ENCODE measurements at places on chromosomes 7 and 10.

GRCh38 chr10:103849880-103850571 is 5.3 kb downstream of the SH3PXD2A start:
- no peak for DNase-seq

DNA sequence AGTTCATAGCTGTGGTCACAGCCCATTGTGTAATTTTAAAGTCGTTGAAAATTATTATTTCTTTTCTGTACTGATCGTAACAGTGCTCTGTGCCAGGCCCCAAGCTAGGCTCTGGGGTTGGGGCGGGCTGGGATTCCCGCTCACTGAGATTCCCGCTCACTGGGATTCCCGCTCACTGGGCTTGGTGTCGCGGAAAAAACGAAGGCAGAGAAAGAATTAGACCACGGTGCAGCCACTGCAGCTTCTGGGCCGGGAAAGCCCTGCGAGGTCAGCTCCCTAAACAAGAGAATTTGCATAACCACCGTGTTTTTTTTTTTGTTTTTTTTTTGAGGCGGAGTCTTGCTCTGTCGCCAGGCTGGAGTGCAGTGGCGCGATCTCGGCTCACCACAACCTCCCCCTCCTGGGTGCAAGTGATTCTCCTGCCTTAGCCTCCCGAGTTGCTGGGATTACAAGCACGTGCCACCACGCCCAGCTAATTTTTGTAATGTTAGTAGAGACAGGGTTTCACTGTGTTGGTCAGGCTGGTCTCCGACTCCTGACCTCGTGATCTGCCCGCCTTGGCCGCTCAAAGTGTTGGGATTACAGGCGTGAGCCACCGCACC is 31.2 kb downstream of the FOXK1 start:
- DNase-seq, result no peak

DNA sequence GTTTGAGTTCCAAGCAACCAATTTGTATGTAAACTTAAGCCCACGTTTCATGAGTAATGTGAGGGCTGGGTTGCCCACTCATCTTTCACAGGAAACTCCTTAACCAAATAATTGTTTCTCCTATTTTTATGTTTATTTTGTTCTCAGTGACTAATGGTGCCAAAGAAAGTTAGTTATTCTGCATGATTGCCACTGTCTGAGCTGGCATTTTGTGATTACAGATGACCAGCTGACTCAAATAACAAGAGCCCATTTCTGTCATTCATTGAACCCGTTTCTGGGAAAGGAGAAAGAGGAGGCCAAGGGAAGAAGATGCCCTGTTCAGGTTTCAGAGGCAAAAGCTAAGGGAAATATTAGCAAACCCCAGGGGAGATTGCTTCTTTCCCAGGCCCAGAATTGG is 186.9 kb upstream of the MYO3A start:
- DNase-seq, result no peak

- DNase-seq, result no peak
Observed at GRCh38 chr10:65130162-65130758, 1609.1 kb downstream of the REEP3 start.

GRCh38 chr7:149720372-149721083 is 52.9 kb downstream of the ZNF467 start:
- DNase-seq, result no peak

- no peak for DNase-seq
Observed at GRCh38 chr10:46550795-46551700, 5.4 kb downstream of the GPRIN2 start.

DNA sequence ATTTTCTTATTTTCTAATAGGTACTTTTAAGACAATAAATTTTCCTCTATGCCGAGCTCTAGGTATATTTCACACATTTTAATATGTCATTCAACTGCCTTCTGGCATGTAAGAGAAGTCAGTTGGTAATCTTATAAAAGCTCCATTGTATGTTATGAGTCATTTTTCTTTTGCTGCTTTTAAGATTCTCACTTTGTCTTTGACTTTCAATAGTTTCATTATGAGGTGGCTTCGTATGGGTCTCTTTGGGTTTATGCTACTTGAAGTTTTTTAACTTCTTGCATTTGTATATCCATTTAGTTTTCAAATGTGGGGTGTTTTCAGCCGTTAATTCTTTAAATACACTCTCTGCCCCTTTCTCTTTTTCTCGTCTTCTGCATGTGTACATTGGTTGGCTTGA is 80.5 kb downstream of the ABCA13 start:
- no peak for DNase-seq

GRCh38 chr7:34143402-34143801 is 238.1 kb downstream of the BMPER start:
- no peak for DNase-seq

GRCh38 chr7:111987115-111987826 is 218.9 kb downstream of the DOCK4 start:
- no peak for DNase-seq

DNA sequence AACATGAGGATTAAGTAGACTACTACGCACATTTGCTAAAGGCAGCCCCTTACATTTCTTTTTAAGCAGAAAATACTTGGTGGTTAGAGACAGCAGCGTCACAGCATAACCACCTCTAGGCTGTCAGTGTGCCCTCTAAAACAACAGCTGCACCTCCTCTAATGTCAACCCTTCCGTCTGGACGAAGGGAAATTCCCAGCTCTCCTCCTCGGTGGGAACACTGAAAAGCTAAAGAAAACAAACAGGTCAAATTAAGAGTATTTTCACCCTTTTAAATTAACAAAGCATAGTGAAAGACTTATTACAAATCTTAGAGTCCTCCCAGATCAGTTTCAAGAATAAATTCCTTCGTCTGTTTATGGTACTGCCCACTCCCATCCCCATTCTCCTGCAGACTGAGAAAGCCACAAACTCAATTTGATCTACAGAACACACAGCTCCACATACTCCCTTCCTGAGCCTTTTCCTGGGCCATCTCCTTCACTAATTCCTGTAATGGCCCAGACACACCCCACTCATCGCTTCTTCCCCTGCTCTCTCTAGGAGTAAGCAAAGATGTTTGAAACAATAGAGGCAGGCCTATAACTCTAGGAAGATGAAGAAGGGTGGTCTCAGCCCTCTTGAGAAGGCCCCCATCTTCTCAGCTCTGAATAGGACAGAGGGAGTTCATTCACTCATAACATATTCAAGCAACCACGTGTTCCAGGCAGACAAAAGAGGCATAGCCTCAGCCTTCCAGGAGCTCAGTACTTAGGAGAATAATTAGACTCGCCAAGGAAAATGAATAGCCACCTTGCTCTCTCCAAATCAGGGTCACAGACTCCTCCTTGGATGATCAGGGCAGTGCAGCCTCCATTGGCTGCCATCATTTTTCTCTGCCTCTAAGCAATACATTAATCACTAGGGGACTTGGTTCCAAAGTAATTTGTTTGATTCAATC is 47.5 kb upstream of the HNRNPH3 start:
- DNase-seq, result no peak

DNA sequence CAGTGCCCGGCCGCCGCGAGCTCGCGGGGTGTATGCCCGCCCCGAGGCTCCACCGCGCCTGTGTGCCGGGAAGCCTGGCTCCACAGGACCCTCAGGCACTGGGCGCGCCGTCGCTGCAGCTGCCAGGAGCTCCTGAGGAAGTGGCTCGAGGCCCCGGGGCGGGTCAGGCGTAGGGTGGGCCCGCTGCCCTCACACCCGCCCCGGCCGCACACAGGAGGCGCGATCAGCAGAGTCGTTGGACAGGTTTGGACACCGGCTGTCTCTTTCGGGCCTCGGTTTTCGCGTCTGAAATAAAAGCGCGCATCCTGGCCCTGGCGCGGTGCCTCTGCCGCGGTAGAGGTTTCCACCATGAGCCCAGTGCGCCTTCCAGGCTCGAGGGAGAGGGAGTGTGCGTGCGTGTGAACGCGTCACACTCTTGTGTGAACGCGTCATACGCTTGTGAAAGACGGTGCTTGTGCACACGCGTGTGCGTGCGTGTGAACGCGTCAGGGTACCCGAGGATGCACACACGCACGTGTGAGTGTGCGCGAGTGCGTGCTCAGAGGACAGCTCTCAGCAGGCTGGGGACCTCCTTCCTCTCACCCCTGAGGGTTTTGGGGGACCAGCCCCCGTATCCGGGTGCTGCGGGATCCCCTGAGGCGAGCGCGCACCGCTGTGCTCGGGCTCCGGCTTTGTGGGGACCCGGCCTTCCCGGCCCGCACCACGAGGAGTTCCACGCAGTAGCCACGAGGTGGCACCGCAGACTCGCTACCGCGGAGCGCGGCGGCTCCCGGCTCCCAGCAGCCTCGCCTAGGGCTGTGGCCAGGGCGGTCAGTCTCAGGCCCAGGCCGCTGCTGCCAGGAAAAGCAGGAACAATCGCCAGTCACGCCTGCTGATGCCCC is 83.8 kb downstream of the BMS1 start:
- DNase-seq, result no peak

DNA sequence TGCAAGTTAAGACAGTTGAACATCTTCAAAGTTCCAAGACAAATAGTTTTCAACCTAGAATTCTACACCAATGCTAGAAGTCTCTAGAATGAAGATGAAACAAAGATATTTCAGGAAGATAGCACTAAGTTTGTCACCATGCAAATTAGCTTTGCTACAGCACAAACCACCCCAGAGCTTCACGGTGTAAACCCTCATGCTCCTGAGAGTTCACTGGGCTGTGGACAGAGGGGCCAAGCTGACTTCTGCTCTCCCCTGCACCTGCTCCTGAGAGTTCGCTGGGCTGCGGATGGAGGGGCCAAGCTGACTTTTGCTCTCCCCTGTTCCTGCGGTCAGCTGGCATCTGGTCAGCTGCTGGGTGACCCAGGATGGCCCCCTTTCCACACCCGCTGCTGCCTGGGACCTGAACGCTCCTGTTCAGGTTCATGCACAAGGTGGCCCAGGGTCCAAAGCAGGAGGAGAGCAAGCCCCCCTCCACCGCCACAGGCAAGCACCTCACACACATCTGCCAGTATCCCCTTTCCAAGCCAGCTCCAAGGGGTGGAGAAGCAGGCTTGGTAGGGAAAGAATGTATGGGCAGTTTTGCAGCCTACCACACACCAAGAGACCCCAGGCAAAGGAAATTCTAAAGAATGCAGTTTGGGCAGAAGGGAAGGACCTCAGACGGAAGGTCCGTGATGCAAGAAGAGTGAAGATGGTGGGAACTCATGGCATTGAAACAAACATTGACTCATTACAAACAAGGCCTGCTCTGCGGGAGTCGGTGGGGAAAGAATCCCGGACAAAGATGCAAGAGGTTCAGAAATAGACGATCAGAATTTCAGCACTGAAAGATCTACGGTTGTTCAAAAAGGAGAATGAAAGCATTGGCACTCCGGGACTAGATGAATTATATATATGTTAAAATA is 137.8 kb upstream of the PPP2R2D start:
- no peak for DNase-seq

GRCh38 chr7:36942541-36942940 is 218.2 kb upstream of the AOAH start:
- DNase-seq, result no peak

- no peak for DNase-seq
Observed at GRCh38 chr7:122864016-122864415, 22.2 kb downstream of the CADPS2 start.

- no peak for DNase-seq
Observed at GRCh38 chr10:124677749-124678556, 66.2 kb downstream of the FAM53B start.

DNA sequence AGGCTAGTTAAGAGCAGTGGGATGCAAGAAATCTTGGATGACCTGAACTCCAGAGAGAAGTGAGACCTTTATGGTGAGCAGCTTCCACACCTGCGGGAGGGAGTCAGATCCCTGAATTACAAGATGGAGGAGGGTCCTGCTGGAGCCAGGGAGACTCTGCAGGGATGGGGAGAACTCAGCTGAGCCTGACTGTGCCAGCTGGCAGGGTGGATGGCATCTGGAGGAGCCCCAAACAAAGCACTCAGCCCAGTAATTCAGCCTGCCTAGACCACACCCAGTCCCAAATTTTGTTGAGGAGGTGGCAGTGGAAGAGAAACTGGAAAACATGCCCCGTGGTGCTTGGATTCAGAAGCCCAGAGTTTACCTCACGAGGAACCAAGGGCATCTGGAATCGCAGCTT is 208.2 kb downstream of the WDR11 start:
- DNase-seq, result no peak

DNA sequence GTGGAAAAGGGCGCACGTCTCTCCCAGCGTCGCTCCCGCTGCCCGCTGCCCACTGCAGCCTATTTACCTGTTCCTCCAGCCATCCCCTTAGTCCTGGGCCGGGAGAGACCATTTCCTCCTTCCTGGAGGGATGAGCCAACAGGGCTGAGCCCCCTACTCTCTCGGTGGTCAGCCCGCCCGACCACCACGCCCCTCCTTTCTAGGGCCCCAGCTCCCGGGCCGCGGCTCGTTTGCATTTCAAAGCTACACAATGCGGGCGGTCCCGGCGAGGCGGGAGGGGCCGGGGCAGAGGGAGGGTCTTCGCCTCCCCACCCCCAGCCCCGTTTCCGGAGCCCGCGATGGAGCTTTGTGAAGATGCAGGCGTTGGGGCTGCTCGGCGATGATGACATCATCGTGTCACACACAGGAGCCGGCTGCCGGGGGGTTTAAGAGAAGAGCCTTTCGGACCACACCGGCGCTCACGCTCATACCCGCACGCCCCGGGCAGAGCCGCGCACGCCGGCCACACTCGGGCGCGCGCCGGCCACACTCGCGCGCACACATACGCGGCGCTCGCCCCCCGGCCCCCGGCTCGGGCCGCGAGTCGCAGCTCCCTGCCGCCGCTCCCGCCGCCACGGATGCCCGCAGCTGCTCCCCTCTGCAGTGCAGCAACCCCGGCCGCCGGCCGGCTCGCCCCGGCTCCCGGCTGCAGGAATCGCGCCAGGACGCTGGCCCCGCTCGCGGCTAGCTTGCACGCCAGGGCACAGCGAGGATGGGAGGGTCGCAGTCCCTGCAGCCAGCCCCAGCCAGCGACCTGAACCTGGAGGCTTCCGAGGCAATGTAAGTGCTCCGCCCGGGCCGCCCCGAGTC is 107.7 kb upstream of the BTBD16 start:
- DNase-seq, result no peak

GRCh38 chr10:106931159-106931852 is 233.2 kb downstream of the SORCS1 start:
- no peak for DNase-seq

DNA sequence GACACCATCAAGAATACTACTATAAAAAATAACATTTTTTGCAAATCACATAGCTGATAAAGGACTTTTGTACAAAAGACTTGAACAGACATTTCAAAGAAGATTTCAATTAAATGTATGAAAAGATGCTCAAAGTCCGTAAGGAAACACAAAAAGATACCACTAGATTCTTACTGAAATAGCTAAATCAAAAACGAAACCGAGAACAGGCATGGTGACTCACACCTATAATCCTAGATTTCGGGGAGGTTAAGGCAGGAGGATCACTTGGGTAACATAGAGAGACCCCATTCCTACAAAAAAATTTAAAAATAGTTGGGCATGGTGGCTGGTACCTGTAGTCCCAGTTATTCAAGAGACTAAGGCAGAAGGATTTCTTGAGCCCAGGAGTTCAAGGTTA is 520.2 kb upstream of the GRM3 start:
- no peak for DNase-seq

GRCh38 chr7:26782501-26782900 is 81.9 kb downstream of the SKAP2 start:
- DNase-seq, result no peak

- no peak for DNase-seq
Observed at GRCh38 chr7:27143023-27143949, at the start of gene HOXA5. Gene HOXA5, minus strand, starts transcription at chr7:27143681. Its CDS starts 74 bp downstream, at chr7:27143607.

Data from stimulated activated CD8-positive, alpha-beta memory T cell treated with anti-CD3 and anti-CD28 coated beads, Interleukin-15, amount 100 ng/mL, for 4 hours (primary cell).